Vagina (tissue), 2 donors: ENCODE measurements at places on chromosomes 13 and 19. TPM values are rescaled to one million over a fixed set of nuclear protein-coding genes. Genes with fewer than 3 reads are reported as not detected.

Gene GTF2F2
- 18.9 TPM for total RNA-seq

Gene FBN3
- not detected for total RNA-seq

Gene PLPPR3
- not detected for total RNA-seq

Gene RHPN2
- total RNA-seq: 3.4 TPM

Gene SMIM44
- not detected for total RNA-seq

Gene SBK2
- total RNA-seq: not detected

Gene FAM124A
- 5.4 TPM for total RNA-seq

DNA sequence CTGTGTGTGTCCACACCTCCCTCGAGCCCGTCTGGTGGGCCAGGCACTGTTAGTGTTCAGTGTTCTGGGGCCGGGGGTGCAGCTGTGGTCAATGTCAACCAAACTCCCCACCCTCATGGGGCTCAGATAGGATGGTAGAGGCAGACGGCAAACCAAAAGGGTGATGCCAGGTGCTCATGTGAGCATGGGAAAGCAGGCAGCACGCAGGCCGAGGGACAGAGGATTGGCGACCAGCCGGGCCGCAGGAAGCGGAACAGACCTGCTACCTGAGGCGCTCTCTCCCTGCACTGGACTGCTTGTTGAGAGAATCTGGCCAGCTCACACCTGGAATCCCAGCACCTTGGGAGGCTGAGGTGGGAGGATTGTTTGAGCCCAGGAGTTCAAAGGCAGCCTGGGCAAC, 29.1 kb downstream of the DHX34 start:
- DNase-seq: no peak

DNA sequence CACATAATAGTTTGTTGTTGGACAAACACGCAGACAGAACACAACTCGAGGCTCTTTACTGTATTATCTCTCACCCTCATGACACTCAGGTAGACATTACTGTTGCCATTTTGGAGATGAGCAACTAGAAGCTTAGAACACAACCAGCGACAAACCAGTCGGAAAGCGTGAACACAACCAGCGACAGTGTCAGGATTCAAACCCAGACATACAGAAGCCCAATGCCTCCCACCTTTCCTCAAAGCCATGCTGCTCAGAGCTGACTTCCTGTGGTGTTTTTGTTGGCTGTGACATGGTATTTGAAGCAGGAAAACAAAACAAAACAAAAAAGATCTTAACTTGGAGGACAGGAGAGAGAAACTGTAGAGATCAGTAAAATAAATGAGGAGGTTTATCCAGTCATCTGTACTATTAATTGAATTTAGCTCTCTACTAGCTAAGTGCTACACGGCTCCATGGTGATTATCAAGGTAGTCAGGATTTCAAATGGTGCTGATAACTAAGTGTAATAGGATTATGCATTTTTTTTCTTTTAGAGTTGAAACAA, 92.1 kb downstream of the STARD13 start:
- DNase-seq: no peak

GRCh38 chr19:56705939-56706338, 34.4 kb upstream of the ZNF835 start:
- DNase-seq: no peak

DNA sequence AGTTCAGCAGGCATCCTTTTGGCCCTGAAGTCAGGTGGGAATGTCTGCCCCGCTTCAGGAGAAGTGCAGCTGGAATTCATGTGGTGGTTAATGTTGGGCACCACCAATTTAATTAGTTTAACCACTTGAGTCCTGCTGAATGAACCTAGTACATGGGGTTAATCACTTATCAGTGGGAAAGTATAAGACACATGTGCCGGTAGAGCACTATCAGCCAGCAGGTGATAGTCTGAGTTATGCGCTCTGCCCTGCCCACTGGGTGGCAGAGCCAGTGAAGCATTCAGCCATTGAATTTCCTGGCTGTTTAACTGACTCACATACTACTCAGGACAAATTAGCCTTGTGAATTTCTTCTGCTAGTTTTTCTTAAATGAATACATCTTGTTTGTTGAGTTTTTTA, 789.7 kb upstream of the PRR20A start:
- no peak for DNase-seq

GRCh38 chr13:28496188-28496564, 1.2 kb upstream of the FLT1 start:
- no peak for DNase-seq

DNA sequence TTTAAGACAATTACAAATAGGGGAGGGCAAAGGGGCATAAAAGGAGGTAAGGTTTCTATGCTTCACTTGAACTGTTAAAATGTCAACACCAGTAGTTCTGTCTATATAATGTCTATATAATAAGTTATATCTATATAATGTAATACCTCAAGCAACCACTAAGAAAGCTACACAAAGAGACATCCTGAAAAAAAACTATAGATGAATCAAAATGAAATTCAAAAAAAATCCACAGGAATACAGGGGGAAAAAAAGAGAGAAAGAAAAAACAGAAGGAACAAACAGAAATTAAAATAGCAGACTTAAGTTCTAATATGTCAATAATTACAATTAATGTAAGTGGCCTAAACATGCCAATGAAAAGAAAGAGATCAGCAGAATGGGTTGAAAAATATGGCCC, 186.0 kb downstream of the KCTD15 start:
- DNase-seq: no peak

GRCh38 chr19:10321417-10321797, 5.6 kb upstream of the FDX2 start:
- DNase-seq: no peak

DNA sequence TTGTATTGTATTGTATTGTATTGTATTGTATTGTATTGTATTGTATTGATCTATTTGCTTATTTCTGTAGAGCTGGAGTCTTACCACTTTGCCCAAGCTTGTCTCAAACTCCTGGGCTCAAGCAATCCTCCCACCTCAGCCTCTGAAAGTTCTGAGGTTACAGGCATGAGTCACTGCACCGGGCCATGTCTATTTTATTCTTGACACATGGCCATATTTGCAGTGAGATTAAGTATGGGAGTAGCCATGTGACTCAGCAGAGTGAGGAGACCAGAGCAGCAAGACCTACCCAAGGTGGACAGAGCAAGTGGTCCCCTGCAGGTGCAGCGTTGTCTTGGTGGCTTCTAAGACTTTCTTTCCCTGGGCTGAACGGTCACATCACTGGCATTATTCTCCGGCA, 49.1 kb upstream of the UBAC2 start:
- no peak for DNase-seq

DNA sequence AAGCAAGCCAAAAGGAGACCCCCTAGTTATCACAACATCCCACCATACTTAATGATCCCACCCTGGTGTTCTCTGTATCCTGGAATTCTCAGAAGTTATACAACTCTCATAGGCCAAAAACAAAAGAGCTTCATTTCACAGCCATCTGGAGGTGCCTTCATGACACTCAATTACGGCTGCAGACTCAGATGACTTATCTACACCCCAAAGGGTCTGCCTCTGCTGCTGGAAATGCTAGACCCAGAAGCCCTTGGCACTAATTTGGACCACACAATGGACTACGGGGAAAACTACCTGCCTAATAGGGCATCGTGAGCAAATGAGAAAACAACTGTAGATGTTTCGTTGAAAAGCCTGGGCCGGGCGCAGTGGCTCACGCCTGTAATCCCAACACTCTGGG, 40.2 kb downstream of the BRD4 start:
- no peak for DNase-seq

GRCh38 chr13:35643625-35644024, 167.1 kb upstream of the MAB21L1 start:
- no peak for DNase-seq

- DNase-seq: no peak
These were observed 6.6 kb downstream of the HNRNPM start for GRCh38 chr19:8451377-8451776.

DNA sequence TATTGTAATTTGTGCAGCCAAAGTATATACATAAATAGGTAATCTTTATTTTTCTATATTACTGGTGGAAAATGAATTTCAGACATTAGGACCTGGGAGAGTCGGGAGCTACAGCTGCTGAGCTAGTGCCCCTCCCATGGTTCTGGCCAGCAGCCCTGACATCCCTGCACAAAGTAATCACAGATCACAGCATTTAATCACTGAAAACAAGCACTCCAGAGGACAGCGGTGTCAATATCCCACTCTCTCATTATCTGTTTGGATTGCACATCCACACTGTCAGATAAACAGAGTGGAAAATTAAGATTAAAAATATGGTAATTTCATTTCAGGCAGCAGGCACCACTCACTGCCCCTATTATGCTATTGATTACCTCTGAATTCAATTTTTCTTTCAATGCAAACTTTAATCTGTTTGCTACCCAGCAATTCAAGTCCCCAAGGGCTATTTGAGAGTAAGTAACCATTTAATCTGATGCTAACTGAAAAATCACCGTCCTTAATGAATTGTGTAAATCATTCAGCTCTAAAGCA, 254.1 kb upstream of the SOX21 start:
- DNase-seq: no peak

- DNase-seq: no peak
These were observed 234.1 kb downstream of the TUBA3C start for GRCh38 chr13:18947376-18947977.

DNA sequence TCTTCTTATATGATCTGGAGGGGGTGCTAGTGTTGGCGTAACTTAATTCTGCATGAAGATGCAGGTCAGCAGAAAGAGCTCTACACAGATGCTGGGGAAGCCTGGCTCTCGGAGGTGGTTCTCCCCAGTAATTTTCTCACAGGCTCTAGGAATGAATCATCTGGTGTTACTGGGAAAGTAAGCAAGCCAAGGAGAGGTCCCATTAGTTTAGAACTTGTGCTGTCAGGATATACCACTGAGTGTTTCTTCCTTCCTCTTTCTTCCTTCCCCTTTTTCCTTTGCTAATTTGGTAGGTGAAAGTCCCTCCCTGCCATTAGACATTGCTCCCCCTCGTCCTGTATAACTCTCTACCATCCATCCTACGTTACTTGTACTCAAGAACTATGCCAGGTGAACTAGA, 68.3 kb downstream of the ATP8A2 start:
- no peak for DNase-seq

DNA sequence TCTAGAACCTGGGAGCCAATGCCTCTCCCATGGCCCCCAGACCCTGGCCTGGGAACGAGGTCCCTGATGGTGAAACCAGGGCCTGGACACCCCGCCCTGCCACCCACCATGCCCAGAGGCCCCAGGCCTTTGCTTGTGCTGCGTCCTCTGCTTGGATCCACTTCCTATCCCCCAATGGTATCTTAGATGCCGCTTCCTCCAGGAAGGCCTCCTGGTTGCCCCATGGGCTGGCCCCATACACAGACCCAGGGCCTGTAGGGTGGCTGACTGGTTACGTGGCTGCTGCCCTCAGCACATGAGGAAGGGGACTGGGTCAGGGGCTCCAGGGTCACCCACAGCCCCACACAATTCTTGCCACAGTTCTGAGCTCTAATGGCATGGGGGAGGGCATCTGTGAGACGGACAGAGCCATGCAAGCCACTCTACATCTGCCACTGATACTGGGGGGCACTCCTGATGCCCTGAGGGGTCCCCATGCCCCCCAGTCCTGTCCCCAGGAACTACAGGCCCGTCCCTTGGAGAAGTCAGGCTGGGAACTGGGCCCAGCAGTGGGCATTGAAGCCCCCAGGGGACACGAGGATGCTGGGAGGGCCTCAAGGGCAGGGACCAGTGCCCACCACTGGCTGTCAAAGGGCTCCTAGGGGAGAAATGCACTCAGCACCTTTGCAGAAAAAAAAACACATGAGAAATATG, 5.0 kb downstream of the RPL36 start:
- no peak for DNase-seq

DNA sequence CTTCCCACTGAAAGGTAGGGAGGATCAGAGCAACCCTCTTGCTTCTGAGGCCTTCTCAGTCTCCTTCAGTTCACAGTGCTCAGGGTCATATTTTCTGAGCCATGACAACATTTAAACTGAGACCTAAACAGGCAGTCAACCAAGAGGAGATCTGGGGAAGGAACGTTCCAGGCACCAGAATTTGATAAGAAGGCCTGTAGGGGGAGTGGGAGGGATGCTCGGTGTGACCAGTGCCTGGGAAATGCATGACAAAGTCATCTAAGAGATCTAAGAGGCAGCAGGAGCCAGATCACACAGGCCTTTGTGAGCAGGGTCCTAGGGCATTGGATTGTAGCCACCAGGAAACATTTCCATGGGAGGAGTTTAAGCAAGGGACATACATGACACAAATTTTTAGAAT, 71.6 kb downstream of the SHISA2 start:
- DNase-seq: no peak

DNA sequence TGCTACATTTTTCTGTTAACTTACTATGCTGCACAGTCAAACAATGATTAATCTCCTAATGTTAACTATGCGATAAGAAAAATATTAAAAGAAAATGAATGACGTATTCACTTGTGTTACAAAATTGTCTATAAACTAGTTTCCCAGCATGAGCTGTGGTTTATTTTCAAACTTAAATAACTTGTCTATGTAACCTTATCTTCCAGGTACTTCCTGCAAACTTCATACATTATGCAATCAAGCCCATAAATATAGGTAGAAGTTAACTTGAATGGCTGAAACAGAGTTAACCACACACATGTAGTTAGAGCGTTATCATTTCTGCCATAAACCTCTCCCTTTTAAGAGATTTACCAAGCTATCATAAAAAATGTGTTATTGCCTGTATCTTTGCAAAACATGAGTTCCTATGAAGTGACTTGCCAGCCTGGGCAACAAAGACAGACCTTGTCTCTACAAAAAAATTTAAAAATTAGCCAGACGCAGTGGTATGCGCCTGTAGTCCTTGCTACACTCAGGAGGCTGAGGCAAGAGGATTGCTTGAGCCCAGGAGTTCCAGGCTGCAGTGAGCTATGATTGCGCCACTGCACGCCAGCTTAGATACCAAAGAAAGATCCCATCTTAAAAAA, 17.7 kb upstream of the KLF5 start:
- no peak for DNase-seq

DNA sequence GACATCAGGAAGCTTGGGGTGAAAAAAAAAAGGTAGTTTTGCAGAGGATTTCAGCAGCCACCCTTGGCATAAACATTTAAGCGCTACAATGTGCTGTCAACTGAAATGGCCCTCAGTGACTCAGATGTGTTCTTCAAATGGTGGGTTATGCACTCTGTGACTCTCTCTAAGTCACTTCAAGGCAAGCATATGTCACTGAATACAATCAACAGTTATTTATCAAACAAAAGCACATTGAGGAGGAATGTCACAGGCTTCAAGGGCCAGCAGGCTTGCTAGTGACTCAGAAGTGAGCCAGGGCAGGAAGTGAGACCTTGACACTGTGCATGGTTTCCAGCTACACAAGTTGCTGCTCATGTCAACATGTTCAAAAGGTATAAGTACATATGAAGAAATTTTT, 523.7 kb upstream of the HTR2A start:
- DNase-seq: no peak

GRCh38 chr13:52669677-52670076, 17.0 kb downstream of the SUGT1 start:
- no peak for DNase-seq

GRCh38 chr13:28678809-28679208, 19.9 kb downstream of the POMP start:
- no peak for DNase-seq

- no peak for DNase-seq
These were observed 11.6 kb downstream of the REXO1 start for GRCh38 chr19:1836458-1837221.

DNA sequence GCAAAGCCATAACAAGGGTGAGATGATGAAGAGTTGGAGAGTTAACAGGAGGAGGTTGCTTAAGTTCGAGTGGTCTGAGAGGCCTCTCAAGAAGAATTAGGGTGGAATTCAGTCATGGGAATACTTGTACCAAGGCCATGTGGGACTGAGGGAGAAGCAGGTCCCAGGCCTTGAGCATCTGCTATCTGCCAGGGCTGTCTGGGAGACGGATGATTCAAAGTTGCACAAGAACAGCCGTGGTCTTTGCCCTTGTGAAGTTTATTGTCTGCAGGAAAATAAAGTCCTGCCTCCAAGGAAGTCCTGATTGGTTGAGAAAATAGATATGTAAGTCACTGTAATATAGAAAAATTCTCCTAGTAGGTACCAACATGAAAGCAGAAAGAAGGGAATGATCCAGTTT, 178.8 kb upstream of the RFC3 start:
- peak; percentile 93 for DNase-seq
